ENCODE measurements at places on chromosomes 7 and 10.

DNA sequence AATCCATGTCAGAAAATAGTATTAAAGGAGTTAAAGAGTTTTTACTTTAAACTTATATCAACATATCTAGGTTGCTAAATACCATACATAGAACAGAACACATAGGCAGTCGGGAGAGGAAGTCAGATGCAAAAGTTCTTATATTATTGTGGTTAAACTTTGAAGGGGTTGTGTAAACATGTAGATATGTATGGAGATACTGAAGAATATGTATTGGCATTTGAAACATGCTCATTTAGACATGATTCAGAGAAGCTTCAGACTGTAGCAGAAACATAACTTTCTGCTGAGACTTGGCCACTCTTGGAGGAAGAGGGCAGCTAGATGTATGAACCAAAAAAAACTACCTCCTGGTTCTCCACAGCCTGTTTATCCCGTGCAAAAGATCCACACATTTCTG is 103.5 kb upstream of the FERD3L start:
- no peak for DNase-seq

DNA sequence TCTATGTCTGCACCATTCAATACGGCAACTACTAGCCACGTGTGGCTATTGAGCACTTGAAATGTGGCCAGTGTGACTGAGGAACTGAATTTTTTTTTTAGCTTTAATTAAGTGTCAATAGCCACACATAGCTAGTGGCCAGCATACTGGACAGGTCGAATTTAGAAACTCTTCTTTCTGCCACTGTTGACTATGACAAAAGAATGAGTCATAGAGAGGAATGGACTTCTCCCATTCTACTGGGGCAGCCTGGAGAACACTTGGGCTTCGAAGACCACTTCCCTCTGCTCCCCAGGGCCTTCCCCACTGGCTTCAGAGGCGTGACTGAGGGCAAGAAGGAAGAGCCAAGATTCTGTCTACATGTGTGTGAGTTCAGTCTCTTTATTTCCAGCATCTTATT is 137.5 kb downstream of the SNX10 start:
- no peak for DNase-seq

- DNase-seq = no peak
Observed at GRCh38 chr7:96055717-96056116, 266.2 kb downstream of the SLC25A13 start.

DNA sequence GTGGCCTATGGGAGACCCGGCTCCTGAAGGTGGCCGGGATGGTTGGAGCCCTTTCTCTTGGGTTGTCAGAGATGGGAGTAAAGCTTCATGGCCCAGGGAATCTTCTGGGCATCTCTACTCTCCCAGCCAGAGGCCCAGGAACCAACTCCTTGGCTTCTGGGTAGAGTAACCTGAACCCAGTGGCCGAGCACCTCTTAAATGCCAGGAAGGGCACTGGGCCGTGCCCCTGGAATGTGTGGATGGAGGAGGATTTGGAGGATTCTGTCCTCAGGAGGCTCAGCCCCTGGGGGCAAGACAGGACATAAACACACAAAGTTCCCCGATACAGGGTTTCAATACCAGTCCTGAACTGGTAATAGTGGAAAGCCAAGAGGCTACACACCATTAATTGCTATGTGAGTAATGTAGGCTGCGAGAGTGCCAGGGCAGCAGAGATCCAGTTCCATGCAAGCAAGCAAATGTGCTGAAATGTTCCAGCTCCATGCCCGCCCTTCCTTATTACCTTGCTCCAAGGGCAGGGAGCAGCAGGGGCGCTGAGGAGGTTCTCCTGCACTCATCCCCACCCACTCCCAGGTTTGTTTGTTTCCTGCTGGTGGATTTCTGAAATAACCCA is 1.2 kb downstream of the PALD1 start:
- DNase-seq = no peak

DNA sequence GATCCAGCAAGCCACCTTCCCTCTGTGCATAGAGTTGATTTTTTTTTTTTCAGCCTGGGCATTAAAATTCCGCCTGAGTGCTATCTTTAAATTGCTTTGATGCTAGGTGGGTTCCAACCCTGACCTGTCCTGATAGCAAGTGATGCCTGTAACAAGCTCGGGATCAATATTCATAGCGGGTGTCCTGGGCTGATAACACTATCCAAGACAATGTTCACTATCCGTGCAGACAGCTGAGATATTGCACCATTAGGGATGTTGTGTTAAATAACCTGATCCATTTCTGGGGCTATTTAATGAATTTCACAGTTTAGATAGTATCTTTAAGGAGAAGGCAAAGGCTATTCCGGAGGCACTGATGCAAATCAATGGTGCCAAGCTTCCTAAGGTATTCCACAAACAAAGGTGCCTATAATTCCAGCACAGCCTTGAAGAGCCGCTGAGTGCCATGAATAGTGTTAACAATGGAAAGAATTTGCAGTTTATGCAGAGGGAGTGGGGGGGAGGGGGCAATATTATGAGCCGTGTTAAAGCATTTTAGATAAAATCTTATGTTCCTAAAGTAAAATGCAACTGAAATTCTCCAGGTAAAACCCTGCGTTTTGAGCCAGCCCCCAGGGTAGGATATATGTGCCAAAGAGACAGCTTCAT is 4.2 kb upstream of the NKX1-2 start:
- no peak for DNase-seq

DNA sequence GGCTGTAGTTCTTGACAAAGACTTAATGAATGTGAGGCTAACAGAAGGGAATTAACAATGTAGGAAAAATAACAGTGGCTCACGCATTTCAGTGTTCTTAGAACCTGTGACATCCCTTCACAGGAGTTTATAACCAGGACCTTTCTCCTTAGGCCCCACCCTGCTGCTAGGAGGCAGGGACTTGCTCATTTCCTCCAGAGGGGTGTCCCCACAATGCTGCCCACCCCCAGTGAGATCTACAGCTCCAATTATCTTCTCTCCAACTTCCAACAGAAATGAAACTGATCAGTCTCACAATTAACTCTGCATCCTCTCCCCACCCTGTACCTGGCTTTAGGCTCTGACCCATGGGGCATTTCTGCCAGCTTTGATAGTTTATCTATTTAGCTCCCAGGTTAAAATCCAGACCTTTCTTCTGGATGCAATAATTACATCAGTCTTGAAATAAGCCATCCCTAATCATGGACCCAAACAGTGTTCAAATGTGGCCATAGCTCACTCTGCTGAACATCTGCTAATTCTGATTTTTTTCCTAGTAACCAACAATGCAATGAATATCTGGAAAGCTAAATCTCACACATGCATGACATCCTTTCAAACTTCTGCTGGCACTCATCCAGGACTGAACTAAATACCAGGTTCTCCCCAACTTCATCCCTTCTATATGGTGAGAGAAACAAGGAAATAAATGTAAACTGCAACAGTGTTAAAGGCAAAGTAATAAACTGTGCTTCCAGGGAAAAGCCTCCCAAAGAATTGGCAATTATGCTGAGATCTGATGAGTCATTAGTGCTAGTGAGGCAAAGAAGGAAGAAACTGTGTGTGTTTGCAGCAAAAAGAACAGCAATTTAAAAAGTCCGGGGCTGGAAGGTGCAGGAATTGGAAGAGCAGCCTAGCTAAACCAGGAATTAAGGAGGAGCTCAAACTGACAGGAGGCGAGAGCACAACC is 64.6 kb downstream of the HERPUD2 start:
- DNase-seq = no peak

DNA sequence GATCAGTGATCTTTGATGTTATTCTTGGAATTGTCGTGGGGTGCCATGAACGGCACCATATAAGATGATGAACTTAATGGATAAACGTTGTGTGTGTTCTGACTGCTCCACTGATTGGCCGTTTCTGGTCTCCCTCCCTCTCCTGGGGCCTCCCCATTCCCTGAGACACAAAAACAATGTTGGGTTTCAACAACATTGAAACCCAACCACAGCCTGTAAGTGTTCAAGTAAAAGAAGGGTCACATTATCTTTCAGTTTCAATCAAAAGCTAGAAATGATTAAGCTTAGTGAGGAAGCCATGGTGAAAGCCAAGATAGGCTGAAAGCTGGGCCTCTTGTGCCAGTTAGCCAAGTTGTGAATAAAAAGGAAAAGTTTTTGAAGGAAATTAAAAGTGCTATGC is 19.5 kb downstream of the EN2 start:
- DNase-seq = no peak

DNA sequence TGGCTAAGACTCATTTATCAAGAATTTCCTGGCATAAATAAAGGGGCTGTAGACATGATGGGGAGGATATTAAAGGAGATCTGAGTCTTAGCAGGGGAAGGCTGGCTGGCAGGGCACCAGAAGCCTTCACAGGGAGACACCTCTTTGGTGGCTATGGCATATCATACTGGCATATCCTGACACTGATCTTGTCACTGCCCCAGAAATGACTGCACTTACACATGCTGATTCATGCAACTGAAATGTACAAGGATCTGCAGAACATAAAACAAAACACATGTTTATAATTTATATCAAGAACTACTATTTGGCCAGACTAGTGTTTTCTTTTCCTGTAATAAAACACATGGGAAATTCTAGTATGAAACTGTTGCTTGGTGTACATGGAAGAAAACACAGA is 5.5 kb upstream of the LIPN start:
- no peak for DNase-seq

All from nucleus accumbens (tissue), 56 donors.